Stimulated activated CD8-positive, alpha-beta memory T cell treated with anti-CD3 and anti-CD28 coated beads, Interleukin-4, amount 100 ng/mL, for 1 hour (primary cell): ENCODE measurements at places on chromosomes 2 and 18.
A peak's percentile ranks its signal among the peaks of the same experiment; 100 is the strongest.

DNA sequence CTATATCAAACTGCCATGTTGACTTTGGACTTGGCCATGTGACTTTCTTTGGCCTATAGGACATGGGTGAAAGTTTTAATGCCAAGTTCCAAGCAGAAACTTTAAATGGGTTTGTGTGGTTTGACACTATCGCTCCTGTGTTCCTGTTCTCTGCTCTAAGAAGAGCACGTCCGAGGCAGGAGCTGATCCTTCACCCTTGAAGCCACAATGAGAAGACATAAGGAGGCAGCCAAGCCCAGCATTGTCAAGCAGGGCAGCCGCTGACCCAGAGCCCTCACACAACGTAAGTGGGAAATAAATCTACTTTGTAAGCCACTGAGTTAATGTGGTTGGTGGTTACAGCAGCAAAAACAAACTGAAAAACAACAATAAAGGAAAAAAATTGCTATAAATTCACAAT, 422.4 kb downstream of the PID1 start:
- DNase-seq: no peak

DNA sequence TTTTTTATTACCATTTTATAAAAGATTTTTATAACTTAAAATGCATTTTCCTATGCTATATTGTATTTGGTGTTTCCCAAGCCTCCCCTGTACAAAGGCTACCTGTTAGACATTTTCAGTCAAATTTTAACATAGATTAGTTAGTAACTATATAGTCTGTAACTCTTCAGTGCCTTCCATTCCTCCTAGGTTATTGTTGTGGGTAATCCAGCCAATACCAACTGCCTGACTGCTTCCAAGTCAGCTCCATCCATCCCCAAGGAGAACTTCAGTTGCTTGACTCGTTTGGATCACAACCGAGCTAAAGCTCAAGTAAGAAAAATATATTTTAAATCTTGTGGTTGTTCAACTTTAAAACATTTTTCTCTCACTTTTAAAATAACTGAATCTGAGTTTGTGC, 10.2 kb downstream of the MDH1 start:
- DNase-seq: no peak

- no peak for DNase-seq
Measured at GRCh38 chr18:31863103-31863502, 79.8 kb downstream of the TRAPPC8 start.

DNA sequence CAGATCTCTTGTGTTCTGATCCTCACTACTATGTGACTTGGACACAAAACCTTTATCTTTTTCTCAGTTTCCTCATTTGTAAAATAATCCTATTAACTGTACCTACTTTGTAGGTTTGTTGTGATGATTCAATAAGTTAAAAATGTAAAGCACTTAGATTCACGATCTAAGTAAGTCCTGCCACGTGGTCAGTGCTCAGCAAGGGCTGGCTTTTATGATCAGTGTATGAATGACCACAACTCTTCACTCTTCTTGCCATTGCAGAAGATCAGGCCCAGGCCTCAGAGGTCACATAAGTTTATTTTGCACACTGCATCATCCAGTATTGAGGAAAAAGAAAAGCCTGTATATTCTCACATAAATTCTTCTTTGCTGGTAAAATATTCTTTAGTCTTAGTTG, 1192.5 kb upstream of the ACVR2A start:
- DNase-seq: no peak

DNA sequence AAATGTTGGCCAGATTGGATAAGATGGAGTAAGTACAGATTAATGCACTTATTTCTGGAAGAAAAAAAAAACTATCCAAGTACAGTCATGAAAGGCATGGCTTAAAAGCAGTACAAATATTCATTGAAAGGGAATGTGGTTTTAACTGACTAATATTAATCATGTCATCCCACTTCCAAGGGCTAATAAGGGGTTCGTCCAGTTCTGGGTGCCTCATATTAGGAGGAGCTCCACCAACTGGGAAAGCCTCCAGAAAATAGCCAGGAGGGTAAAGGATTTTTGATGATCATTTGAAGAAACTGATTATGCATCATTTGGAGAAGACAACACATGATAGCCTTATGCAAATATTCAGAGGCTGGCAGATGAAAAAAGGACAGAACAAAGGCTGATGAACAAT, 115.2 kb upstream of the ARL5A start:
- no peak for DNase-seq

GRCh38 chr2:61252031-61252430, 90.0 kb downstream of the C2orf74 start:
- DNase-seq: no peak

DNA sequence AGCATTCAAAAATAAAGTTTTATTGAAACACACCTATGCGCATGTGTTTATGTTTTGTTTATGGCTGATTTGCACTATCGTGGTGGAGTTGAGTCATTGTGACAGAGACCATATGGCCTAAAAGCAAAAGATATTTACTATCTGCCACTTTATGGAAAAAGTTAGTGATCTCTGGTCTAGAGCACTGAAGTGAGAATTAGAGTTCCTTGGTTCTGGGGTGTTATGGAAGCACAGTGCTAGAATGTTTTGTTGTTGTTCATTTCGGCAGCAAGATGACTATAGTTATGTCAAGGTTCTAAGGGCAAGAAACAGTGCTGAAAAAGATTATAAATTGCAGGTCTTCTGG, 416.5 kb downstream of the SLC4A3 start:
- DNase-seq: no peak

GRCh38 chr2:71748227-71748626, 294.9 kb downstream of the DYSF start:
- no peak for DNase-seq

GRCh38 chr2:128327180-128327964, 8.7 kb upstream of the HS6ST1 start:
- DNase-seq: no peak

GRCh38 chr2:183383854-183384253, 259.6 kb downstream of the NUP35 start:
- no peak for DNase-seq

DNA sequence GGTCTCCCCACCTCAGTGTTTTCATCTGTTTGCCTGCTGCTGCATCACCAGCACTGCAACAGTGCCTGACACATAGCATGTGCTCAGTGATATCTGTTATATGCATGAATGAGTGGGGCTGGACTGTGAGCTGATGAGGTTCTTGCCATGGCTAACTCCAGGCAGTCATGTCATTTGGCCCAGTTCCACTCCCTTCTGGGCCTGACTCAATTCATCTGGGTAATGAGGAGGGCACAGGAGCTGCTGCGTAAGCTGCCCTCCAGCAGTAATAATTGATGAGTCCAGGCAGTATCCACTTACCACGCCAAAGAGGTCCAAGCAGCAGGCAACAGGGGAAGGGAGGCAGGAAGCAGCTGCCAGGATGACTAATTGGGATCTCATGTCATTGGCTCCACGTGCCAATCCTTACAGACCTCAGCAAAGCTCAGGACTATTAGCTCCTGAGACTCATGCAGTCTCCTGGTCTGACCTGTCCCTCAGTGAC, 34.1 kb upstream of the MAT2A start:
- no peak for DNase-seq

- no peak for DNase-seq
Measured at GRCh38 chr18:45991788-45992187, 24.7 kb upstream of the EPG5 start.

DNA sequence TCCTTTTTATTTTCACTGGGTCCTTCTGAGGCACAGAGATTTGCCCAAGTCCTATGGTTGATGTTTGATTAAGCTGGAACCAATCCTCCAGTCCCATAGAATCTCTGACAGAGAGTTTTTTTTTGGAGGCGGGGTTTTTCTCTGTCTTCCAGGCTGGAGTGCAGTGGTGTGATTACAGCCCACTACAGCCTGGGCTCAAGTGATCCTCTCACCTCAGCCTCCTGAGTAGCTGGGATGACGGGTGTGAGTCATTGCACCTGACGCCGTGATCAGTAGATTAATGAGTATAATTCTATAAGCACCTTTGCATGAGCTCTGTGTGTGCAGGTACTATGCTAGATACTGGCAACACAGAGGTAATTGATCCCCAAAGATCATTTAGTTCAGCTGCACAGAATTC, 15.3 kb upstream of the TRPM8 start:
- no peak for DNase-seq

DNA sequence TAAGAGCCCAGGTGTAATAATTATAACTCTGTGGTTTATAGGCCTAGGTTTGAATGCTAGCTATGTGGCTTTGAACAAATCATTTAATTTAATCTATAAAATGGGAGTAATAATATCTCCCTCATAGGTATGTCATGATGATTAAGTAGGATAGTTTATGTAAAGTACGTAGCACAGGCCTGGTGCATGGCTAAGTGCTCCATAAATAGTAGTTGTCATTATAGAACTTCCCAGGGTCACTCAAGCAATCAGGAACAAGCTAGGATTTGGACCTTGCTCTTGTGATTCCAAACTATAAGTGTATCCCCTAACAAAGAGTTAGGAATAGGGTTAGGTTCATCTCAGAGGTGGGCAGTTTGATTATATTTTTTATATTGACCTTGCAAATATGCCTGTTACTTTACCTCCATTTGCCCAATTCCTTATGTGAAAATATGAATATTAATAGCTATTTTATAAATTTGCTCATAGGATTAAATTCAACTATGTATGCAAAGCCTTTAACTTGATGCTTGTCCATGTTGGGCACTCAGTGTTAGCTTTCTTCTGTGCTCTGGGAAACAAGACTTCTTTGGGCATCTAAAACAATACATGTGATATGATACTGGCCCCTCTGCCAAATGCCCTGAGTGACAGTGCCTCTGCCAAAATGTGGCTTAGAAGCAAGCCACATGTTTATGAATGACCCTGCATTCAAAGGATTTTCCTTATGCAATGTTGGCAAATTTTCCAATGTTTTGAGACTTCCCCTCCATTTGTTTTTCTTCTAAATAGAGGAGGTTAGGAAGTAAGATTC, 353.6 kb downstream of the KIAA1328 start:
- no peak for DNase-seq

DNA sequence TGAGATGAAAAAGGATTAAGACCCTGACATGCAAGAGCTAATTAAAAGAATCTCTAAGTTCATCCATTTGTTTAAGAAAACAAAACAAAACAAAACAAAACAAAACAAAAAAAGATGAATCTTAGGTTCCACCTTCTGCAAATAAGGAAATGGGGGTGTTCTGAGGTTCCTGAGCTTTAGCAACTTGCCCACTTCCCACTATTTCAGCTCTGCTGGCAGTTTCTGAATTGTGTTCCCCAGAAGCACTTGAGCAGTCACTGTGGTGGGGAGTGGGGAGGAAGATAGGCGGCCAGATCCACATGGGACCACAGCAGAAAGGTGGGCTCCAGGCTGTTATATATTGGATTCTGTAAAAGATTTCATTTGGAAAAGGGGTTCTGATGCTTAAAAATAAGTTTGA, 20.3 kb downstream of the INO80C start:
- DNase-seq: no peak

DNA sequence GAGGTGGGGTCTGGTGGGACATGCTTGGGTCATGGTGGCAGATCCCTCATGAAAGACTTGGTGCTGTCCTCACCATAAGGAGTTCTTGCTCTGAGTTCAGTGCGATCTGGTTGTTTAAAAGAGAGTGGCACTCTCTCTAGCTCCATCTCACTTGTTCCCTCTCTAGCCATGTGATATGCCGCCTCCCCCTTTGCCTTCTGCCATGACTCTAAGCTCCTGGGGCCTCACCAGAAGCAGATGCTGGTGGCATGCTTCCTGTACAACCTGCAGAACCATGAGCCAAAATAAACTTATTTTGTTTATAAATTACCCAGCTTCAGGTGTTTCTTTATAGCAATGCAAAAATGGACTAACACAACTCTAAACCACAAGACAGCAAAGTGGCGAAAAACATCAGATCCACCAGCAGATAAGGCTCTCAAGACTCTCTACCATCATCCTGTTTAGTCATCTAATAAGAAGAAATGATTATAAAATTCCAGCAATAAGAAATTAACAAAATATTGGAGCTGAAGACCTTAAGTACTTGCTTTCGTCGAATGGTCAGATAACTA, 75.5 kb downstream of the OLA1 start:
- no peak for DNase-seq

DNA sequence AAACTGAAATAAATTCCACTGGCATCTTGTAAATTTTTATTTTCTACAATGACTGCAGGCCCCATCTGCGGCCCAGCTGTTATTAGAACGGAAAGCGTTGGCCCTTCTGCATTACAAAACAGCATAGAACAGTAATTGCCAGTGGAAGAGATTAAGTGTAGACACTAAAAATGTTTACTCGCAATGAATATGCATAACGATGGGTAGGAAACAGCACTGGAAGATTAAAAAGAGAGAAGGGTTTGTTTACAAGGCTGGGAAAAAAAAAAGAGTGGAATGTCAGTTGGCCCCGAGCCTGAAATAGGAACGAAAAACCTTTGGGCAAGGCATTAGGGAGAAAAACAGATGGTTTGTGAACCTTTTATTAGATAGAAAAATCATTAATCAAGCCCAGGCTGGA, 275.9 kb upstream of the TCF4 start:
- DNase-seq: no peak

DNA sequence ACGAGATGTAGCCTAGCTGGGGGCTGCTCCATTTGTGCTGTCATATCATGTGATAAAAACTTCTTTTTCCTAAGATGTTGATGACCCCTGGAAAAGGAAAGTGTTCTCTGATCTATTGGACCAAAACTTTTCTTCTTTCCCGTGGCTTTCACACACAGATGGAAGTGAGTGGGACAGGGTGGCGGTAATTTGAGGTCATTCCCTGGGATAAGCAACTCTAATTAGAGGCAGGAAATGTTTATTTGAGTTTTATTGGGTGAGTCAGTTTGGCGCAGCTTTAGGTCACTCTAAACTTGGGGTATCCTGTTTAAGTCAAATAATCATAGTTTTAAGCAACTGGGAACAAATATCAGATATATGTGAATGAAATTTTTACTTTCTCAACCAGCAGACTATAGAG, 221.0 kb upstream of the EPAS1 start:
- no peak for DNase-seq

- no peak for DNase-seq
Measured at GRCh38 chr2:66427300-66427699, 7.6 kb upstream of the MEIS1 start.

DNA sequence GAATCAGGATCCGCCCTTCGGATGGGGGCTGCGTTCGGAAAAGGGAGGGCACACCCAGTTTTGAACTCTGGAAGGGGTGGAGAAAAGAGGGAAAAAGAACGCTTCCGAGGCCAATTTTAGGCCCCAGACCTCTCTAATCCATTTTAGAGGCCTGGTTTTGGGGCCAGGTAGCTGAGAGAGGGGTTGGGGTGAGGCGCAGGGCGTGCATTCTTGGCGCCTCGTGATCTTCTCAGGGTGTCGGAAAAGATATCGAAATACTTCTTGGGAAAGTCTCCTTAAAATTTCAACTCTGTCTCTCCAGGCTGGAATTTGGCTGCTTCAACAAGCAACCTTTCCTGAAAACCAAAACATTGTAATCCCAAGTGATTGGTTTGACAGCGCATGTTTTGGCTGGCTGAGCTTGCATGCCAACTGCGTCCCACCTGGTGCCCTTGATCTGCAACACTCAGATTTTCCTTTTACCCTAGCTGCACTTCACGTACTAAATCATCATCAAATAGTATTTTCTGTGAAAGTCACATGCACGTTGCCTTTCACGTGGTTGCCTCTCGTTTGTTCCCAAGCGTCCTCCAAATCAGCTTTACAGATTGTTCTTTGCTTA, 864 bp upstream of the XPO1 start:
- peak; percentile 9 for DNase-seq

- no peak for DNase-seq
Measured at GRCh38 chr2:52775674-52776073, 991.9 kb upstream of the CHAC2 start.

- DNase-seq: no peak
Measured at GRCh38 chr2:227205701-227206100, 41.3 kb downstream of the COL4A3 start.

- DNase-seq: no peak
Measured at GRCh38 chr2:12715258-12716031, 1.3 kb upstream of the TRIB2 start.

- no peak for DNase-seq
Measured at GRCh38 chr2:197307933-197308521, 2.6 kb downstream of the ANKRD44 start.
